ENCODE measurements at places on chromosomes 7 and 10.

DNA sequence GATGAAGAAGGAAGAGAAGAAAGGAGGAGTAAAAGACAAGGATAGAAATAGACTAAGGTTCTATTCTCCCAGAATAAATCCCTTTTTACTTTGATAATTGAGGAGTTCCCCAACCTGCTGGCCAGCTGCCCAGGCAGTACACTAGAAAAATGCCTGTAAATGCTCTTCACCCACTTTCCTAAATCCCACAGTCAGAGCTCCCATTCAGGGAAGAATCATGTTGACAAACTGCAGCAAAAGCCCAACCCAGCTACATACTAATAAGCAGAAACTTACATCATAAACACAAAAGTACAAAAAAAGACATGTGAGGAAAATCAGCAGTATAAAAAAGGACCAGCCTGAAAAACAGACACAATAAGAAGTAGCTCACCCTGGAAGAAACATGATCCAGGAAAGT, 15.8 kb upstream of the KDM7A start:
- DNase-seq, result no peak

DNA sequence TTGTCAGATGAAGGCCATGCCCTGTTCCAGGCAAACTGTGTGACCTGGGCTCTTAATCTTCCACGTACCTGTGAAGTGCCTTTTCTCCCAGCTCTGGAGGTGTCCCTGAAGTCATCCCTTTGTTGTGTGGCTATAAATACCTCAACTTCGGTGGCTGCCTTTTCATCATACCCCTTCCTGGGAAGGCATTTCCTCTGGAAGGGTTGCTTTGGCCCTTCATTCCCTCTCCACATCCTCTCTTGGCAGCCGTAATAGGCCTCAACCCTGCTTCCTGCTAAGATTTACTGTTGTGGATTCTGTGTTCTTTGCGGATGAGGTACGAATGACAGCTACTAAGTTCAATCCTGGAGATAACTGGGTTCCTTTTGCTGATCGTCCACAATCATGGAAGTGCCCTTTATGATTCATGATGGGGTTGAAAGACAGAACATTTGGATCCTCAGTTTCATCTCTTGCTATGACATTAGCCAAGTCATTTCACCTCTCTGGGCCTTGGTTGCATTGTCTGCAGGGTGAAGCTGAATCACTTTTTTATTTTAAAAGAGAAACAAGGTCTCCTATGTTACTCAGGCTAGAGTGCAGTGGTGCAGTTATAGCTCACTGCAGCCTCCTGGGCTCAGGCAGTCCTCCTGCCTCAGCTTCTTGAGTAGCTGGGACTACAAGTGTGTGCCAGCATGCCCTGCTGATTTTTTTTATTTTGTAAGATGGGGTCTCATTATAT, 23.6 kb downstream of the FKBP6 start:
- no peak for DNase-seq

DNA sequence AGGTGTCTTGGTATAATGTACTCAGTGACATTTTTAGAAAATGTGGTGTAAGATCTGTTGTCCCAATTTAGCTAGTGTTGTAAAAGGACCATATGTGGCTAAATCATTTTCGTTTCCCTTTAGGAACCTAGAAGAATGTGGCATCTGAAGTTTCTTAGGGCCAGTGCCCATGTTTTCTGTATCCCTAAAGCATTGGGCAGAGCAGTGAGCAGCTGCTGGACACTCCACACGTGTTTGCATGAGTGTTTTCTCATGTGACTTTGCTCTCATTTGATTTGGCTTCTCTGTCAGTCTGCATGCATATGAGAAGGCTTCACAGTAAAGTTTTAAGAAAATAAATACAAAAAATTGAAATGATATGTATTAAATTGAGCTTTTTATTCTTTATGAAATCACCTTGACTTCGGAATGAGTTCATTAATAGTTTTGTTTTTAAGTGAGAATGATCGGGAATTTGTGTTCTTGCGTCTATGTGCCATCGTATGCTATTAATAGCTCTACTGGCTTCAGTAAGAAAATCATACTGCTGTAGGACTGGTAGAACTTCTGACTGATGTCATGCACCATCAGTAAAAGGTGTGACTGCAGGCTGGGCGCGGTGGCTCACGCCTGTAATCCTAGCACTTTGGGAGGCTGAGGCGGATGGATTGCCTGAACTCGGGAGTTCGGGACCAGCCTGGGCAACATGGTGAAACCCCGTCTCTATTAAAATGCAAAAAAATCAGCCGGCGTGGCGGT, 61.3 kb downstream of the RBM33 start:
- DNase-seq, result no peak

DNA sequence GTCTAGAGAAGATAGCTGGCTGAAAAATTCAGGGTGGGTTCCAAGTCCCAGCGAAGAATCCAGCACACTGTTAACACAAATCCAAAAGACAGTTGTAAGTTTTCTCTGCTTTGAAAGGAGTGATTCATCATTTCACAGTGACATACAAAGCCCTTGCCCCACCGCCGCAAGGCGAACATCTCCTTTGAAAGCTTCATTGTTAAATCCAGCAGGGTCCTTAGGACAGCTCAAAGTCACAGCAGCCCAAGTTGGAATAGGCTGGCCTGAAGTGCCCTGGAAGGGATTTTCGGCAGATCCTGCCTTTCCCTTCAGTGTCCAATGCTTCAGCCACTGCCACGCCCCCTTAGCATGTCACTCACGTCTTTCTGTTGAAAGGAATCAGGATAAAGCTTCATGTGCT, 526.1 kb downstream of the CALN1 start:
- DNase-seq, result no peak

GRCh38 chr10:85922356-85923129, 444.1 kb downstream of the GRID1 start:
- DNase-seq, result no peak

Measured in stimulated activated CD8-positive, alpha-beta memory T cell treated with anti-CD3 and anti-CD28 coated beads, Interleukin-15, amount 100 ng/mL, for 4 hours (primary cell).